ENCODE measurements at places on chromosomes 11 and 22.
A peak's percentile ranks its signal among the peaks of the same experiment; 100 is the strongest.

DNA sequence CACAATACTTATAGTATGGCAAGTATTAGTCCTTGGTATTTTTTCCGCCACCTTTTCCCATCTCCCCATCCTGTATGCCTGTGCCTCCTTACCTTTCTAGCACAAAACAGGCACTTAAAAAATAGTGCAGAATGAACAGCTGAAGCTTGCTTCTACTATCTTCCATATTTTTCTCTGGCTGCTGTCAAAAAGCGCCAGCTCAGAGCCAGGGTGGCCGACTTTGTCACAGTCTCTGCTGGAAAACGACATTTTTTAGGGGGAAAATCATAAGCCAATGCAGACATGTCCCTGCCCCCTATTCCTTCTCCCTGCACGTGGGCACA is 26.5 kb upstream of the ROBO3 start:
- no peak for DNase-seq

GRCh38 chr11:13868710-13869397 is 93.7 kb upstream of the SPON1 start:
- DNase-seq, result no peak

GRCh38 chr22:42561856-42562255 is 8.1 kb downstream of the SERHL2 start:
- DNase-seq, result no peak

- no peak for DNase-seq
Observed at GRCh38 chr11:91257667-91258066, 967.0 kb upstream of the FAT3 start.

DNA sequence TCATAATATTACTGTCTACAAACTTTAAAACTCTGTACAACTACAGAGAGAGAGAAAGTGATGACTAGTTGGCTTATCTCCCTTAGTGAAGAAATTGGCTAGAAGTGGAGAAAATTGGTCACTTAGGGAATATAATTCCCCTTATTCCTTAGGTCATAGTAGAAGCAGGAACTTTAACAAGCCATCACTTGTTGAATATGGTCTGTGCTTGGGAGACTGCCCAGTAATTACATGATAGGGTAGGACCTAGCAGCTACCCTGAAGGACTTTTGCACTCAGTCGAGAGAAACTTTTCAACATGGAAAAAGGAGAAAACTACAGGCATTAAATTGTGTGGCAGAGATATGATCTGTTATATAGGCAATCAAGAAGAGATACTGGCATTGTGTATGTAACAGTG is 576.5 kb upstream of the CCDC90B start:
- no peak for DNase-seq

DNA sequence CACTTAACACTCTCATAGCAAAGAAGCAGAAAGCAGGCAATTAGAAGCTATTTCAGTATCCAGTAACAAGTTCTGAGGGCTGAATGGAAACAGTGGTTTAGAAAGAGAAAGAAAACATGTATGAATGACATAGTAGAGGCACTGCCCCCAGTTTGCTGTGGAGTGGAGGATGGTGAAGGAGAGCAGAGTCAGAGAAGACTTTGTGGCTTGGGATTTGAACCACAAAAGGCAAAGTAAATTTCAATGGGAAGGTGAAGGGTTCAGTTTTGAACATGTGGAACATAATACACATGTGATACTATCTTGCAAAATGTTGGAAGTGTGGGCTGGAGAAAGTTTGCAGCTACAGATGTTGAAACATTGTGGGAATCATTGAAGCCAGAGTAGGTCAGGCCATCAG is 81.4 kb downstream of the SNX19 start:
- no peak for DNase-seq

GRCh38 chr11:84854498-84854880 is 772.7 kb downstream of the DLG2 start:
- no peak for DNase-seq

DNA sequence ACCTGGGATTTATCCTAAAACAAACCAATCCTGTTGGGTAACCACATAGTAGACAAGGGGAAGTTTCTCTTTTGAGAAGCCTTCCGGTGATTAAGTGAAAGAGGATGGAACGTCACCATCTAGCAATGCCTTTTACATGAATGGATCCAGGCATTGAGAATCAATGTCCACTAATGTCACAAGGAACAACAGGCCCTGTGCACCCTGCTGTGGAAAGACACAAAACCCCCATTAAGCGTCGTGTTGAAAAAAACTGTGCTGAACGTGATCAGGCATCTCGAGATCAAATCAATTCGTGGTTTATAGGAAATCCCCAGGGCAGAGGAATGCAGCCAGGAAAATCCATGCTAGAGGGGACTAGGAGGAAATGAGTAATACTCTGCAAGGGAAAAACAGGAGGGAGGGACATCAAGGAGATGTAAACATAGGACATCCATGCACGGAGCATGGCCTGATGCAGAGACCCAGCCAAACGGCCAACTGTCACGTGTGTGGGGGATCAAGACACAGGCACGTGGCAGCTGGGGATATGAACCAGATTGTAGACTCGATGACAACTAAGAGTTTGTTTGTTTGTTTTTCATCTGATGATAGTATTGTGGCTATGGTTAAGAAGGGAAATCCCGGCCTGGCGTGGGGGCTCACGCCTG is 38.6 kb upstream of the CARS1 start:
- DNase-seq, result no peak

DNA sequence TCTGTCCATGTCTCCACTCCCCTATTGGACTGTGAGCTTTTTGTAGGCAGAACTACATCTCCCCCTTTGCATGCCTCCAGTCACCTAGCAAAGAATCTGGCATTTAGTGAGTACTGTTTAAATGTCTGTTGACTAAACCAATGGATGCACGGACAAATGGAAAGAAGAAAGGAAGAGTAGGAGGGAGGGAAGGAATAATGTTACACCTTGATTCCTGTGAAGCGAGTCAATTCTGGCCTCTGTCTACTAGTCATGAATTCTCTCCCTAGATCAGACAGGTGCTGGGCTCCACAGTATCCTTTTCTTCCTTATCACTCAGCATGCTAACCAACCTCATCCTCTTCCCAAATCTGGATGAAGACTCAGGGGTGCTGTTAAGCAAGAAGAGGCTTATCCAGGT is 33.6 kb downstream of the GALNT18 start:
- no peak for DNase-seq

- DNase-seq, result no peak
Observed at GRCh38 chr11:68403424-68403823, 57.1 kb upstream of the PPP6R3 start.

DNA sequence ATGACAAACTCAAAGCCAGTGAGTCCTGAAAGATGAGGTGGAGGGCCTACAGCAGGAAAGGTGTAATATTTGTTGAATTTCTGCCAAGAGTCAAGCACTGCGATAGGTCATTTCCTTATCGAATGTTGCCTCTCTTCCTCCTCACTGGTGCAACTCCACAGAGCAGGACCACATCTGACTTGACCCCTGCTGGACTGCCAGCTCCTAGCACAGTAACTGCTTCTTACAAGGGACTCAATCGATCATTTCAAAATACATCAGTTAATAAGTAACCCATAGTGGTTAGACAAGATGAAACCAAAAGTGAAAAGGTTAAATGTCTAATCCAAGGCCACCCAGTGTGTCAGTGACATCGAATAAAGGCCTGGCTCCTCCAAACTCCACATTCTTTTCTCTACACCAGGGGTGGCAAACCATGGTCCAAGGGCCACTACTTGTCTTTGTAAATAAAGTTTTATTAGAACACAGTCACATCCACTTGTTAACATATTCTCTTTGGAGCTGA is 98.5 kb upstream of the CSNK2A3 start:
- no peak for DNase-seq

GRCh38 chr11:134532921-134533421 is 120.9 kb upstream of the B3GAT1 start:
- DNase-seq, result peak; percentile 33
